CD4-positive, alpha-beta T cell treated with Interleukin-4 for 4 hours (primary cell): ENCODE measurements at places on chromosomes 1 and 21.
A peak's percentile ranks its signal among the peaks of the same experiment; 100 is the strongest.

- DNase-seq: peak; percentile 42
Observed at GRCh38 chr1:12478612-12478985, 139.4 kb downstream of the DHRS3 start.

DNA sequence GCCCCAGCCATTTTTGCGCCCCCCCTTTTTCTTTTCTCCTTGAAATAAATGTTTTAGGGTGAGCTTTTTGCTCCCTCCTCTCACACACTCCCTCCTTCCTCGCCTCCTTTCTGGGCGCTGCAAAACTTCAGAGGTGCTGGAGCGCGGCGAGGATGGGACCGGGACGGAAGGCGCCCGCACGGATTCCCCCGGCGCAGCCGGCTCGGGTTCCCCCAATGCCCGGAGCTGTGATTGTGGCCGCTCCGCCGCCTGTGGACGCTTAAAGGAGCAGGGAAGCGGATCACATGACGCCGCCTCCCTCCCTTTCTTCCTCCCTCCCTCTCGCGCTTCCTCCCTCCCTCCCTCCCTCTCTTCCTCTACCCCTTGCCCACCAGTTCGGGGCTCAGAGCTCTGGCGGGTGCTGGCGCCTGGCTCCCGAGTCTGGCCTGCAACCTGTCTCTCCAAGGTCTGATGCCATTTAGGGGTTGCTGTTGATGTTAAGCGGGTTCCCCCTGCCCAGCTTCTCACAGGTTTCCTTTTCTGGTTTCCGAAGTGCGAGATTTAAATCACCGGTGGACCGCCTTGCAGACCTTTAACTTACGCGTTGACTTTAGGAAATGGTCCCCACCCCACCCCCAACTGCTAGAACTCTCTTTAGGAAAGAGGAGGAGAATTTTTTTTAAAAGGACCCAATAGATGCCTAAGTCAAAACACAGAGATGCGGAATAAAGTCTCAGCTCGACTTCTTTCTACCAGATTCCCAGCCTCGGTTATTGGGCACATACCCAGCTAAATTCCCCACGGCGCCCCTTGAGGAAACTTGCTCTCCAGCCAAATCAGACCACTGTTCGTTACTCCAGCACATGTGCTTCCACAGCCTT lies at the start of gene WLS:
WLS (minus strand) TSS at position 235 of the 860 bp plus-strand sequence; CDS start at position 11, 224 bp downstream.
- DNase-seq: no peak

GRCh38 chr1:58804853-58805565 lies 21.2 kb upstream of the JUN start:
- DNase-seq: no peak

DNA sequence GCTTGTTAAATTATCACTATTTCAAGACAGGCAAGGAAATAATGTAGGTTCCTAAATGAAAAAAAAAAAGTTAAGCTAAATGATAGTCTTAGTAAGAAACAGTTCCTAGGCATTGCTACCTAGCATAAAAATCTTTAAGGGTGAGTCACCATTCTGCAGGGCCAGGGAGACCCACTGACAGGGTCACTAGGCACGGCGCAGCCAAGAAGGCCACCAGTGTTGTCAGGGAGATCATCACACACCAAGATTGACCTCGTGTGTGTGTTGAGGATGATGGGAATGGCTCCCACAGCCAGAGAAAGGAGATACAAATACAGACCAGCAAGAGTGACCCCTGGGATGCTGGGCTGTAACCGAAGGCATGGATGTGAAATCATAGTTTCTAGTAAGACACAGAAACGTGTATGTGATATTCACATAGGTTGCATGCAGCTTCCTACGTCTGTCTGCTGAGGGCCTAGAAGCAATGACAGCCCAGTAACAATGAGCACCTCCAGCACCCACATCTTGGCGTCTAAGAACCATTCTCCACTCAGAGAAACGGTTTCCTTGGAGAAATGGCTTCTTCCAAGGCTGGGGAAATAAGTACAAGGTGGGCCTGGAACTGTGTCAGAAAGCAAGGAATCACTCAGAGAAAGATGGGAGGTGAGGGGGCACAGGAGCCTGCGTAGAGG lies 29.1 kb downstream of the RIPK4 start:
- DNase-seq: no peak

DNA sequence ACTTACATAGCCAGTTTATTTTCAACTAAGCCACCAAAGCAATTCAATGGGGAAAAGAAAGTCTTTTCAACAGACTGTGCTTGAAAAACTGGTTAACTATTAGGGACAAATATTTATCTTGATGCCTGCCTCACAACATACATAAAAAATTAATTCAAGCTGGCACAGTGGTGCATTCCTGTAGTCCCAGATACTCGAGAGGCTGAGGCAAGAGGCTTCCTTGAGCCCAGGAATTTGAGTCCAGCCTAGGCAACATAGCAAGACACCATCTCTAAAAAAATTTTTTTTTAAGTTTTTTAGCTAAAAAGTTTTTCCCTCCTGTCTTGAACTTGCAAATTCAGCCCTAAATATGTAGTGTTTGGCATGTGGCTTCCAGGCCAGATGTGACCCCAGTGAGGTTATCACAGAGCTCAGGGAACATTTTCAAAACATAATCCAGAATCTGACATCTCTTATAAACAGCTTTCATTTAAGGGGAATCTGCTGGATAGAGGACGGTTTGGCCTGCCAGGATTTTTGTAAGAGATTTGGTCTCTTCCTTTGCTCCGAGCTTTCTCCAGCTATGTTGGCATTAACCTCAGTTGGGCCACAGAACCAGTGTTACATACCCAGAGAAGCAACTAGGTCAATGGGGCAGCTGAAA lies 46.4 kb downstream of the COL6A1 start:
- DNase-seq: no peak

DNA sequence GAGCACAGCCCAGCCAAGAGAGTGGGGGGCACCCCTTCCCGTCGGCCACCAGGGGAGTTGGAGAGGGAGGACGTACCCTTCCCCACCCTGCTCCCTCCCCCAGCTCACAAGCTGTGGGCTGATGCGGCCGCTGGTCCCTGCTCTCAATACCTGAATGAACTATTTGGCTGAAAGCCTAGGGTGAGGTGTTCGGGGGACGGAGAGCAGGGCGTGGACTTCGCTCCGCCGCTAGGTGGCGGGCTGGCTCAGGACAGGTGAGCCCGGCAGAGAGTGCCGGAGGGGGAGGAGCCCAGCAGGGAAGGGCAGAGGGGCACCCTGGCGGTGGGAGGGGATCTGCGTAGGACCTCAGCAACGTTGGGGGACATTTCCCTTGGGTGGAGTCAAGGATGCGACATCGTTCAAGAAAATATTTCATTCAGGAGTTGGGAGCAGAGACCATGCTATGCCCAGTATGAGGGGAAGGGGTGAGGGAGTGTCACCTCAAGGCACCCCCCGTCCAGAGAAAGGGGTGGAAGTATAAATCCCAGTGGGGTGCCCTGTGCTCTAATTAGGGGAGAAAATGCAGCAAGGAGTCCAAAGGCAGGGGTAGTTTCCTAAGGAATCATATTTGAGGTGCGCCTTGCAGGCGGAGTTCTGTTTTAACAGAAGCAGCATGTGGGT lies 12.0 kb upstream of the RHBG start:
- peak; percentile 67 for DNase-seq

DNA sequence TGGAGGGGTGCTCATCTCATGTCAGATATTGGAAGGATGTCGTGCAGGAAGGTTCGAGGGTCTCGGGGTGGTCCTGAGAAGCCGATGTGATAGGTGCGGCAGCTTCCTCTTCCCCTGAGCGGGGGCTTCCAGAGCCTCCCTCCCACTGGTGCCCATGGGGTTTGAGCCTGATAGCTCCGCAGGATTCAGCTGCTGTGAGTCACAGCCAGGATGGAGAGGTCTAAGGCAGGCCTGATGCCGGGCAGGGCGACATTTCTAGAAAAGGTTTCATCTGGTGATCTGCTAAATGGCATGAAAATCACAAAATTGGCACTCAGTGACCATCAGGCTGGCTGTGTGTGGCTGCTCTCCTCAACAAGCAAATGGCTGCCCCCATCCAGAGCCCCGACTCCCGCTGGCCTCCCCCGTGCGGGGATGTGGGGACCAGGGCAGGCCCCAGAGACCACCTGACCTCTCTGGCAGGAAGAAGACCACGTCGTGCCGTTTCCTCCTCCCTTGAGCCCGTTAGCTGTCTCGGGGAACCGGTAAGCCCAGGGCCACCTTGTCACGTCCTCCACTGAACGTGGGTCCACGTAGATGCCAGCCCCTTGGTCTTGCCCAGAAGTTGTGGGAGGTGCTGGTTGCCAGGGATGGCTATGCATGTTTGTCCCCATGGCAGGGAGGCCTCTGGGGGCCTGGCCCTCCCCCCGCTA lies 66.1 kb downstream of the SKI start:
- DNase-seq: no peak

DNA sequence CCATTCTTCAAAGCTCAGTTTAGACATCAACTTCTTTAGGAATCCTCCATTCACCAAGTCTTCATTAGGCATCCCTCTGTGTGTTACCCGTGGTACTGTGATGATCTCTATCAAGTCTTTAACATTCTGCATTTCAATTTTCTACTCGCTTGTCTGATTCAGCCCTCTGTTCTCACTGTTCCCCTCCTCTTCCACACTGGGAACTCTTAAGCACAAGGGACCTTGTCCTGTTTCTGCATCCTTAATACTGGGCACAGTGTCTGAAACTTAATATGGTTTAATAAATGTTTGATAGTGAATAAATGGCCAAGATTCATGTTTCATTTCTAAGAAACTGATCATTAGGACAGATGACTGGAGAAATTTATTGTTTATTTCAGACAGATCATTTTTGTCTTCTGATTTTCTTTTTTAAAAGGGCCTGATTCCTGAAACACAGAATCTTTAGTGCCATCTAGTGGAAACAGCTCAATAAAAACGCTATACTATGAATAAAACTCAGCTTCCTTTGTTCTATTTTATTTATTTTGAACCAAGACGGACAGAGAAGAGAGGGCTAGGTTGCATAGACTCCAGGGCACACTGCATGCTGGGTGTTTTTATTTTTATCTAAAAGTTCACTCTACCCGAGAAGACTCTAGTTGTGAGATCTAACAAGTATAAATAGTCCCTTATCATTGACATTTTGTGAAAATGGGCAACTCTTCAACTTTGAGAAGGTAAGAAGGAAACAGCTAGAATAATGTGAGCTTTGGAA lies 7.0 kb upstream of the TRIM45 start:
- DNase-seq: peak; percentile 40

GRCh38 chr1:53654216-53655210 lies 84.5 kb downstream of the GLIS1 start:
- DNase-seq: no peak

DNA sequence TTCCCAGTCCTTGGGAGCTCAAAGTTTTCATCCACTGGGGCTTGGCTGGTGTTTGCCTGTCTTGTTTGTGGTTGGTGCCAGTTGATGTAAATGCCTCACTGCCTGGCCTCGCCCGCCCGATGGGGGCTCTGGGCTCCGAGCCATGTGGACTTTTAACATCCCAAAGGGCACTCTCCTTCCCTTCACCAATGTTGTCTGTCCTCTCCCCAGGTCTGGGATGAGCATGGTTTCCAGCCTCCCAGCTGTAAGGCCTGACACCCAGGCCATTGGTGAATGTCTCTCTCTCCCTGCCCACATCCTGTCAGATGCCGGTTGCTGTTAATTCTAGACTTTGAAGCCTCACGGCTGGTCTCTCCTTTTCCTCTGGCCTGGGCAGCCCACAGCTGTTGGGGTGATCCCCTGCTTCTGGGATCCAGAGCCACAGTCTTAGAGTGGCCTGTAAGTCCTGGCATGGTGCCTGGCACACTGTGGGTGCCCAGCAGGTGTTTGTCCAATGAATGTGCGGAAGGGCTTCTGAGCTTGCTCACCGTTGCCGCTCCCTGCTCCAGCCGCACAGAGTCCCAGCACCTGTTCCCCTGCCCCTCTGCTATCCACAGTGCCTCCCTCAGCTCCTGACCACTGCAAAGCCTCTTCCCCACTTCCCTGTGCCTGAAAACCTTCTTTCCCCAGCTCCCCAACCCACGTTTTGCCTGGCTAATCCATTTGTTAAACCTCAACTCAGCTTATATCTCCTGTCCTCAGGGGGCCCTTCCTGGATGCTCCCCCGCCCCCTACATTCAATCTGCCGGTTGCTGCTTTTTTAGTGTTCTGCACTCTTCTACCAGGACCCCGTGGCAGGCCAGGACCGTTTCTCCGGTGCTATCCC lies 3.3 kb upstream of the C1orf174 start:
- peak; percentile 26 for DNase-seq

DNA sequence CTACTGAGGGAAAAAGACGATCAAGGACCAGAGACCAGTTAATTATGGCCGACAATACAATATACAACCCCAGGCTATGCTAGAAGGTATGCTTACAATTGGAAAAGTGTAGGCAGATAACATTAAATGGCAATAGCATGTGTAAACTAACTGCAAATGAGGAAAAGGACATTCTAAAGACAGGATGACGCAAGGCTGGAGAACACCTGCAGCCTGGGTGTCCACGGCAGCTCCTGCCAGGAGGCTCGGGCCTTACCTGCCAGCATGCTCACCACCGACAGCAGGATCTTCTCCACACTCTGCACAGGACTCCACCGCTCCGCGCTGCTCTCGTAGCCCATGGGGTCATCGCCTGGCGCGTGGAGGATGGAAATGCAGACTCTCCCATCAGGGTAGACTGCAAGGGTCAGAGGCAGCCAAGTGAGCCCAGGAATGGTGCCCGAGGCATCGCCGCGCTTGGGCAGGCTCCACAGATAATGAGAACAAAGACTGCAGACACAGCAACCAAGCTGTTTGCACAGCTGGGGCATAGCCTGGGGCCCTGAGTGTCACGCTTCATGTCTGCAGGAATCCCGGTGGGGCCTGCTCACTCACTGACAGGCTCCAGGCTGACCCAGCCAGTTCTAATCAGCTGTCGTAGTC lies 28.2 kb downstream of the UBE2G2 start:
- DNase-seq: no peak

DNA sequence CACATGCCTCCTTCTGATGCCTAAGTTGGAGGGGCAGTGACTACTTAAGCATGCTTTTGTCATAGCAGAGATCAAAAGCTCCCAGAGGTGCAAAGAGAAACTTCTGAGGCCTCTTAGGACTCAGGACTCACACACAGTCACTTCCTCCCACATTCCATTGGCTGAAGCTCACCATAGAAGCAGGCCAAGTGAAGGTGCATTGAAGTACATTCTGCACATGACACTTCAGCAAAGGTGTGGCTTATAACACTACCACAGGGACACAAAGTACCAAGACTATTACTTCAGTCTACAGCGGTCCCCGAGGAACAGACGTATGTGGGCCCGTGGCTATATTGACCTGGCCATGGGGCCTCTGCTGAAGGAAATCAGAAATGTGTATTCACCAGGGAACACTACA lies 2.5 kb upstream of the POGK start:
- no peak for DNase-seq

- DNase-seq: no peak
Observed at GRCh38 chr1:227378181-227378580, 59.9 kb upstream of the CDC42BPA start.

DNA sequence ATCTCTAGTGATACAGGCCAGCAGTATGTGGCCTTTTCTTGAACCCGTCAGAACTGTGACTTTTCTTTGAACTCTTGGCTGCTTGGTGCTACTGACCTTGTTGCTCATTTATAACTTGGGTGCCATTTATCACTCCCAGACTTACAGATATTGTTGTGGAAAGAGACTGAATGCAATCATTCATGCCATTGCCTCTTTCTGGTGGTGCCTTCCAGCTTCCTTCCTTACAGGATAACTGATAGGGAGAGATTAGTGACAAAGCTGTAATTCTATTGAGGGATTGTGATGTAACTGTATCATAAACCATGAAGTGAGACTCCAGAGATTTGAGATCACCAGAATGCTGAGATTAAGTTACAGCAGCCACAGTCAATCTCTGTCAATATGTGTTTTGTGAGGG lies 256.5 kb downstream of the USP25 start:
- DNase-seq: no peak

- DNase-seq: no peak
Observed at GRCh38 chr21:15121655-15122120, 56.9 kb upstream of the NRIP1 start.
